ENCODE measurements at places on chromosomes 2 and 18.

DNA sequence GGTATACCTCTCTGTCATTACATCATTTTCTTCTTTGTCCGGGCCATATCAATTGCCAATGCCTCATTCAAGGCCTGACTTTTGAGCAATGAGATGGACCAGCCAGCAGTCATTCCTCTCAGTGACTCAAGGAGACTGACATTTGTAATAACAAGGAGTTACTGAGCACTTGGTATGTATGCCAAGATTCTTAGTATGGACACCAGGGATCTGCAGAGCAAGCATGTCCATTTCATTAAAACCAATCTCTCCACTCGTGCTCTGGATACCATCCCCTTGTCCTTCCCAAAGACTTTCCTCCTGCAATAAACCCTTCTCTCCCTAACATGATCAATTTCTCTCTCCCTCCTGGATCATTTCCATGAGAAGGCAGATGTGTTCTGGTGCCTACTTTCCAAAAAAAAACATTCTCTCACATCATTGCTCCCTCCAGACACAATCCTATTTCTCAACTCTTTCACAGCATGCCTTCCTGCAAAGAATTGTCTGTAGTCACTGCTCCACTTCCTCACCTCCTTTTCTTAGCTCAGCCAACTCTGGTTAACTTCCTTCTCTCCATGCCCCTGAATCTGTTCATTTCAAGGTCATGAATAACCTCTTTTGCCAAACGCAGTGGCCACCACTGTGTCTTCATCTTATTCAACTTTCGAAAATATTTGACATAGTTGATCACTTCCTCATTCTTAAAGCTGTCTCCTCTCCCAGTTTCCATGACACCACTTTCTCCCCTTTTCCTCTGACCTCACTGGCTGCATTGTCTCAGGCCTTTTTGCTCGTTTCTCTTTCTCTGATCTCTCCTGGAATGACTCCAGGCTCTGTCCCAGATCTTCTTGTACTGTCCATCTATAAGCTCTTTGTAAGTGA, 102.8 kb upstream of the CYP1B1 start:
- H3K4me1 ChIP-seq = peaks cover 27% of the 10 kb centered on the region
- no peak for DNase-seq
- H3K4me3 ChIP-seq = no peak overlapping the region

GRCh38 chr2:219769090-219769910, 141.9 kb downstream of the SLC4A3 start:
- no peaks in the 10 kb centered on the region for H3K36me3 ChIP-seq
- H3K27ac ChIP-seq = no peak overlapping the region
- no peaks in the 10 kb centered on the region for H3K27me3 ChIP-seq
- H3K4me1 ChIP-seq = peaks cover 5% of the 10 kb centered on the region
- no peak for DNase-seq

DNA sequence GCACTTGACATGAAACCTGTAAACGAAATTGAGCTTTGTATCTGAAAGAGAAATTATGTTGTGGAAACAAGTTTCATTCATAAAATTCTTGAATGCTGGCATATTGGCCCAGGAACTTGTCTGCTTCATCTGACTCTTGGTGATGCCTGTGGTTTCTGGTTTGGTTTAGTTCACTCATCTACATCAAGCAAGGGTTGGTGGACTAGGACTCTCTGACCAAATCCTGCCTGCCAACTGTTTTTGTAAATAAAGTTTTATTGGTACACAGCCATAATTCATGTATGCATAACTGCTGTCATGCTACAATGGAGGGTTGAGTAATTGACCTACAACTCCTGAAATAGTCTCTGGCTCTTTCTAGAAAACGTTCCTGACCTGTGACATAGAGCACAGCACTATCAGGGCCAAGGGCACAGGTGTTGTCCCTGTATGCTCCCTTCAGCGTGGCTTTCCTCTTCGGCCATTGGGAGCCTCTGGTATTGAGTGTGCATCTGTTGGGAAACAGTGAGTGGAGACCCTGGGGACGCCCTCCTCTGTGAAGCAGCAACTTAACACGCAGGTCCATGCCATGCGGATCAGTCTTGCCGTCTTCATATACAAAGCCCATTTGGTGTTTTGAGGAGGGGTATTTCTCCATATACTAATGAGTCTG, 226.3 kb downstream of the SH3RF3 start:
- H3K4me1 ChIP-seq = peaks cover 15% of the 10 kb centered on the region
- H3K36me3 ChIP-seq = no peaks in the 10 kb centered on the region
- H3K27me3 ChIP-seq = no peaks in the 10 kb centered on the region
- no peak overlapping the region for H3K27ac ChIP-seq
- DNase-seq = no peak

DNA sequence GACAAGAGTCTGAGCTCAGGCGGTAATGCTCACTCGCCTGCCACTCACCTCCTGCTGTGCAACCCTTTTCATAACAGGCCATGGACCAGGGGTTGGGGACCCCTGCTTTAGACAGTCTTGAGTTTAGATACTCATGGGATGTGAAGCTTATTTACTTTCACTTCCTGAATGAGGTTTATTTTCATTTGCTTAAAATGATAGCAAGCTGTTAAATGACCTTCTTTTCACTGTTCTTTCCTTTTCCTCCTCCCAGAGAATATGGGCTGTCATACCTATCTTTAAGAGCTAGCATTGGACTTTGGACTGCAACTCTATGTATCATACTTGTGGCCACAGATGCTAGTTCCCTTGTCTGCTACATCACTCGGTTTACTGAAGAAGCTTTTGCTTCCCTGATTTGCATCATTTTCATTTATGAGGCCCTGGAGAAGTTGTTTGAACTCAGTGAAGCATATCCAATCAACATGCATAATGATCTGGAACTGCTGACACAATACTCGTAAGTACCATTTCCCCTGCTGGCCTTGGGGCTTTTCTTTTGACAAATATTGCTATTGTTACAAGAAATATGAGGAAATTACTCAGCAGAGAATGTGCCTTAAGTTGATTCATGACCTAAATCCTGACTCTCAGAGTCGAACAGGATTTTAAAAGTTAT, 168.5 kb downstream of the DPP4 start:
- no peak overlapping the region for H3K27ac ChIP-seq
- H3K4me1 ChIP-seq = no peaks in the 10 kb centered on the region
- H3K36me3 ChIP-seq = no peaks in the 10 kb centered on the region
- H3K27me3 ChIP-seq = no peaks in the 10 kb centered on the region
- no peak for DNase-seq

- H3K36me3 ChIP-seq = peaks cover 19% of the 10 kb centered on the region
- no peak for DNase-seq
- no peaks in the 10 kb centered on the region for H3K4me1 ChIP-seq
- peaks cover under 1% of the 10 kb centered on the region for H3K27me3 ChIP-seq
- H3K4me3 ChIP-seq = no peak overlapping the region
Observed at GRCh38 chr2:27313882-27314645, 5.8 kb upstream of the UCN start.

DNA sequence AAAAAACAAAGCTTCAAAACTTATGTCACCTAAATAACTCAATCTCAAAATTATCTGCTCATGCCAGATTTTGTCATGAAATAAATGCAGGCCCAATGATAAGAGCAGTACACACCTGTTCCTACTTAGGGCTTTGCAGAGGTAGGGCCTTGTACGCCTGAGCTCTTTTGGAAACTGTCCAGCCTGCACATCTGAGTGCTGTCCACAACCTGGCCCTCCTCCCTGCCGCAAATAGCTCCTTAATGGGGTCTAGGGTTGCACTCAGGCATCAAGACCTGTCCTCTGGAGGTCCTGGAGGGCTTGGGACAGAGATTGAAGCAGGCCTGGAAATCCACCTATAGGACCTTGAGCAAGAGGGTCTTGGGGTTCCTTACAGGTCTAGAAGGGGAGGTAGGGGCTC, 115.4 kb upstream of the CCDC195 start:
- no peak overlapping the region for H3K27ac ChIP-seq
- no peak for DNase-seq
- H3K4me1 ChIP-seq = no peaks in the 10 kb centered on the region

- H3K27ac ChIP-seq = no peak overlapping the region
- peaks cover 6% of the 10 kb centered on the region for H3K27me3 ChIP-seq
- no peak overlapping the region for H3K4me3 ChIP-seq
- H3K36me3 ChIP-seq = no peaks in the 10 kb centered on the region
Observed at GRCh38 chr18:21960189-21960588, 209.2 kb upstream of the GATA6 start.

GRCh38 chr2:134154246-134154645, 99.6 kb upstream of the MGAT5 start:
- no peak overlapping the region for H3K27ac ChIP-seq
- peaks cover 32% of the 10 kb centered on the region for H3K4me1 ChIP-seq
- no peaks in the 10 kb centered on the region for H3K36me3 ChIP-seq
- H3K27me3 ChIP-seq = no peaks in the 10 kb centered on the region
- H3K4me3 ChIP-seq = no peak overlapping the region

DNA sequence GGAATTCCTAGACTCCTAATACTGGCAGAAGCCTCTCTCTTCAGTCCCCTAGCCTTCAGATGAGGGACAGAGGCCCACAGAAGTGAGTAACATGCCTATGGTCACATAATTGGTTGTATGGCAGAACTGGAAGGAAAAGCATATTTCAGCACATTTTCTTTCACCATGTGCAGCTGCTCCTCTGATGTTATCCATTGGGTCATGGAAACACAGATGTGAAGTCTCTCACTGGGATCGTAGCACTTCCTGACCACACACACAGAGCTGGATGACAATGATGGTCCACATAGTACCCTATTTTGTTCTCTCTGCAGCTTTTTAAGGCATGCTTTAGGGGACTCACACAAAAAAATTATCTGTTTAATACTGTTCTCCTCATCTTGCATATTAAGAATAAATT, 24.5 kb downstream of the MYO3B start:
- no peaks in the 10 kb centered on the region for H3K36me3 ChIP-seq
- peaks cover 2% of the 10 kb centered on the region for H3K4me1 ChIP-seq
- no peak overlapping the region for H3K27ac ChIP-seq
- no peak for DNase-seq

All from suprapubic skin (tissue), 4 donors.